ENCODE measurements at places on chromosomes 1 and 21. TPM values are rescaled to one million over a fixed set of nuclear protein-coding genes. Genes with fewer than 3 reads are reported as not detected.

The CHI3L1 gene
- total RNA-seq, result 34.2 TPM

The DIO1 gene
- not detected for total RNA-seq

The RNU5D-1 gene
- total RNA-seq, result not detected

The SMG5 gene
- total RNA-seq, result 47.2 TPM

The AMY2A gene
- 4.2 TPM for total RNA-seq

The SPRR2B gene
- not detected for total RNA-seq

The FCRL1 gene
- 1.2 TPM for total RNA-seq

The NGF gene
- total RNA-seq, result 10.2 TPM

The GPR161 gene
- 14.4 TPM for total RNA-seq

The IFNLR1 gene
- total RNA-seq, result 0.42 TPM

The ELK4 gene
- total RNA-seq, result 66.1 TPM

The DCDC2B gene
- not detected for total RNA-seq

The NBPF6 gene
- total RNA-seq, result not detected

The CC2D1B gene
- 36.0 TPM for total RNA-seq

The ZNF683 gene
- total RNA-seq, result 0.65 TPM

The PDZK1IP1 gene
- 0.71 TPM for total RNA-seq

The RGS4 gene
- total RNA-seq, result 11.9 TPM

The TEDDM1 gene
- not detected for total RNA-seq

The RHD gene
- total RNA-seq, result not detected

The TSACC gene
- total RNA-seq, result not detected

The PROX1 gene
- 2.6 TPM for total RNA-seq

The TMEM50A gene
- total RNA-seq, result 115 TPM

The LRRN2 gene
- total RNA-seq, result 6.8 TPM
